Activated CD8-positive, alpha-beta memory T cell treated with anti-CD3 and anti-CD28 coated beads for 4 hours (primary cell): ENCODE measurements at places on chromosomes 7 and 10.

- DNase-seq: no peak
Observed at GRCh38 chr10:47047127-47047504, 135.9 kb downstream of the PTPN20 start.

DNA sequence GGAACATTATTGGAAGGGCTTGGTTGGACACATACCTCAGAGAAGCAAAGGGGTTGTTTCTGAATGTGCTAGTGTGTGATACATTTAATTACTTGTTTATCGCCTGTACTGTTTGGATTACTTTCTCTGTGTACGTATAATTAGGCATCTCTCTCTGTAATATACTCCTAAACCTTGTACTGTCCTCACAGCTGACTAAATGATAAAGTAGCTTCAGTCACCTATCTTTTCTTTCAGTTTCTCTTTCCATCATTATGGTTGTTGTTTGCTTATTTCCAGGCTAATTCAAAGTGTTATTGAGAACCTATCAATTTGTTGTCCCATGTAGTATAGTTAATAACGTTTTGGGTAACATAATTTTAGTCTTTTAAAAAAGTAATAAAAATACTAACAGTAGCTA, 34.0 kb downstream of the MXI1 start:
- no peak for DNase-seq

- no peak for DNase-seq
Observed at GRCh38 chr7:29500719-29501118, 62.9 kb upstream of the PRR15 start.

DNA sequence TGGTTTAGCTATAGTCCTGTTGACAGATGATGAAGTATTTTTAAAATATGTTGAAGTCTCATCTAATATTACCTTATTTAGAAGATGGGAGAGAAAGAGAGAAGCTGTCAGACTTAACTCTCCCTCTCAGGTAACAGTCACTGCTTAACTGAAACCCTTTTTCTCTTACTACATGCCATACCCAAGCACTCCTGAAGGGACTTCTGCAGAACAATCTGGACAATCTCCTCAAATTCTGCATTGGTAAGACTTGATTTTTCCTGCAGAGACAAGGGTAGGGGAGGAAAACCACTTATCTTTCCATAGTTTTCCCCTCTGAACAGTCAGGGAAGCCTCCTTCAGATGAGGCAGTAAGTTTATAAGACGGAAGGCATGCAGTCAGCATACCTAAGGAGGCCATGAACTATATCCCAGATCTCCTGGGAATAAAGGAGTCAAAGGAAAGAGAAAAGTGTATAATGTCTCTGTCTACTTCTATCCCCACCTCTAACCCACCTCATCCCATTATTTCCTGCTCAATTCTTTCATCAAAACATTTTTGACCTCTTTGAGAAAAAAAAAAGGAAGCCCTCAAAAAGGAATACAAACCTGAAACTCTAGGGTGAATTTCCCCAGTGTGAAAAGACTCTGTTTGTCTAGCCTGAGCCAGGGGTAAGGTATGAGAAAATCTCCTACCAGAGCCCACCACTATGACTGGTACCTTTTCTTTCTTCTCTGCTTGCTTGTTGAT, 9.4 kb downstream of the ZCWPW1 start:
- DNase-seq: no peak

DNA sequence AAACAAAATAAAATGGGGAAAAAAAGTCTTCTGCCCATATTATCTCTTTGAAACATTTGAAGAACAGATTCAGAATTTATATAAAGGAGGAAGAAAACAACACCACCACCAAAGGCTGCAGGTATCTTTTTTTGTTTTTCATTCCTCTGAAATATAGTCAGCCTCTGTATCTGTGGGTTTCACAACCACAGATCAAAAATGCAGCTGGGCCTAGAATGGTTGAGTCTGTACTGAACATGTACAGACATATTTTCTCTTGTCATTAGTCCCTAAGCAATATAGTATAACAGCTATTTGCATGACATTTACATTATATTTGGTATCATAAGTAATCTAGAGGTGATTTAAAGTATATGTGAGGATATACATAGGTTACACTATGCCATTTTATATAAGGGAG, 559.7 kb upstream of the LRRN3 start:
- no peak for DNase-seq

GRCh38 chr7:91941450-91941849, 788 bp downstream of the AKAP9 start:
- DNase-seq: no peak

DNA sequence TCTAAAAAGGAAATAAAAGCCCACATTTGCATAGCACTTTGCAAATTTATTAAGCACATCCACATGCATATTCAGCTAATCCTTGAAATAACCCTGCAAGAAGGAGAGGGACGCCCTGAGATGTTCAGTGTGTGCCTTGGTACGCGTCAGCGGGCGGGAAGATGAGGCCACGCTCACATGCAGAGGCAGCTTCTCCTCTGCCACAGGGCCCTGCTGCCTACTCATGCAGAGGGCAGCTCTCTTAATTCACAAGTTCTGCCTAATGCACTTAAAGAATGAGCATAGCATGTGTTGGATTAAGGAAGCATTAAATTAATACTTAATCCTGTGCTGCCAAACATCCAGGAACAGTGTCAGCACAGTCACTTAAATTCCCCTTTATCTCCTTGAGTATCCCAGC, 132.3 kb downstream of the HECW1 start:
- no peak for DNase-seq
